NCI-H1694 treated with DMSO at 0.1 percent for 48 hours (cell line): ENCODE measurements at places on chromosomes 2 and 18.

DNA sequence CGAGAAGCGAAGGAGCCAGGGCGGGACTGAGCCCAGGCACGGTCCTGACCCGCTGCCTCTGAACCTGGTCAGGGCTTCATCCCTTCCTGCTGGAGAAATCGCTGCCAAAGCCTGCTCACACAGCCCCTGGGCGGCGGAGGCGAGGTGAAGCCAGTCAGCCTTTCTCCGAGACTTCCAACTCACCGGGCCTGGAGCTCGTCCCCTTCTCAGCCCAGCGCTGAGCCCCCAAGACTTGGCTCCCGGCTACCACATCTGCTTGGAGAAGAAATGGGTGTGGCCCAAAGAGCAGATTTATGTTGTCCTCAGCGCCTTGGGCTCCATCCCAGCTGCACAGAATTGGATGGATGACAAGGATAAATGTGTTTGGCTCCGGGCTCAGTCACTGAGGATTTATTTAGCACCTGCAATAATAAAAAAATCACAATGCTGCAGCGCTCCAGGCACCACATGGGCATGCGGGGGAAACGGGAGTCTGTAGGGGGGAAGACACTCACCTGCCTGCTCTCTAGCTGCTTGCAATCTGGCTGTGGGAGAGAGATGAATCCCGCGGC lies 64.9 kb downstream of the ACTR2 start:
- peak; percentile 10 for DNase-seq

- no peak for DNase-seq
Measured at GRCh38 chr2:120863661-120864320, 128.1 kb downstream of the GLI2 start.

GRCh38 chr2:20578895-20579825 lies 71.7 kb downstream of the HS1BP3 start:
- no peak for DNase-seq

- peak; percentile 70 for DNase-seq
Measured at GRCh38 chr2:109382951-109383350, 230.8 kb downstream of the SEPTIN10 start.

DNA sequence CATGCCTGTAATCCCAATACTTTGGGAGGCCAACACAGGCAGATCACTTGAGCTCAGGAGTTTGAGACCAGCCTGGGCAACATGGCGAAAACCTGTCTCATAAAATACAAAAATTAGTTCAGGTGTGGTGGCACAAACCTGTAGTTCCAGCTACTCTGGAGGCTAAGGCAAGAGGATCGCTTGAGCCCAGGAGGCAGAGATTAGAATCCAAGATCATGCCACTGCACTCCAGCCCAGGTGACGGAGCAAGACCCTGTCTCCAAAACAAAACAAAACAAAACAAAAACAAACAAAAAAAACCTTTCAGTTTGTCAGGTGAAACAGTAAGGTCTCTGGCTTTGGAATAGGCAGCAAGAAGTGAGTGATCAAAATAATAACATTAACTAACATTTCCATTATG lies 84.6 kb downstream of the CLHC1 start:
- no peak for DNase-seq

DNA sequence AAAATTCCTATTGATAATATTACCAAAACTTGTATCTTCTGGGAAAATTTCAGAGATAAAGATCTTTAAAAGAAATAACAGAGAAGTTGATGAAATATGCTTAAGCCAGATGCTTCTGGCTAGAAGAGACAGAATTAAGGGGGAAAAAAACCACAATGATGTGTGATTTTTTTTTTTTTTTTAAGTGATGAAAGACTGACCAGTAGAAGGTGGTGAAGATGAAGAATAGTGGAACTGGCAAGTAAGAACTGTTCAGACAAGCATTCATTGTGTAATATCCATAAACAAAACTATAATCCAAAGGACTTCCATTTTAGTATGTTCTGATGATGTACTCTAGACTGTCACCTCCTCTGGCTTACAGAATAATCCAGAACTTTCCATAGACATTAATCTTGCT lies 89.8 kb downstream of the INO80D start:
- no peak for DNase-seq

DNA sequence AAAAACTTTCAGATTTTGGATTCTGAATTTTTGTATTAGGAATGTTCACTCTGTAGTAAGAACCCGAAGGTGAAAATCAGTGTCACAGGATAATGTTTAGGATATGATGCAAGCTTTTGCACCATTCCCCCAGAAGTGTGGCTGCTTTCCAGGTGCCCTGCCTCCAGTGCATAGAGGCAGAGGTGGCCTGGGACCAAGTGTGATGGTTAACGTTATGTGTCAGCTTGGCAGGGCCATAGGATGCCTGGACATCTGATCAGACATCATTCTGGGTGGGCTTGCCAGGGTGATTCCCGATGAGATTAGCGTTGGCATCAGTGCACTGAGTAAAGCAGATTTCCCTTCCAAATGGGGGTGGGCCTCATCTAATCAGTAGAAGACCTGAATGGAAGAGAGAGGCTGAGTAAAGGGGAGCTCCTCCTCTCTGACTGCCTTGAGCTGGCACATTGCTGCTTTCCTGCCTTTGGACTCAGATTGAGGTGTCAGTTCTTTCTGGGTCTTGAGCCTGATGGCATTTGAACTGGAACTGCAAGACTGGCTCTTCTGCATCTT lies 177.4 kb upstream of the HS6ST1 start:
- no peak for DNase-seq

GRCh38 chr2:132662732-132663131 lies 7.3 kb downstream of the LYPD1 start:
- DNase-seq: no peak

DNA sequence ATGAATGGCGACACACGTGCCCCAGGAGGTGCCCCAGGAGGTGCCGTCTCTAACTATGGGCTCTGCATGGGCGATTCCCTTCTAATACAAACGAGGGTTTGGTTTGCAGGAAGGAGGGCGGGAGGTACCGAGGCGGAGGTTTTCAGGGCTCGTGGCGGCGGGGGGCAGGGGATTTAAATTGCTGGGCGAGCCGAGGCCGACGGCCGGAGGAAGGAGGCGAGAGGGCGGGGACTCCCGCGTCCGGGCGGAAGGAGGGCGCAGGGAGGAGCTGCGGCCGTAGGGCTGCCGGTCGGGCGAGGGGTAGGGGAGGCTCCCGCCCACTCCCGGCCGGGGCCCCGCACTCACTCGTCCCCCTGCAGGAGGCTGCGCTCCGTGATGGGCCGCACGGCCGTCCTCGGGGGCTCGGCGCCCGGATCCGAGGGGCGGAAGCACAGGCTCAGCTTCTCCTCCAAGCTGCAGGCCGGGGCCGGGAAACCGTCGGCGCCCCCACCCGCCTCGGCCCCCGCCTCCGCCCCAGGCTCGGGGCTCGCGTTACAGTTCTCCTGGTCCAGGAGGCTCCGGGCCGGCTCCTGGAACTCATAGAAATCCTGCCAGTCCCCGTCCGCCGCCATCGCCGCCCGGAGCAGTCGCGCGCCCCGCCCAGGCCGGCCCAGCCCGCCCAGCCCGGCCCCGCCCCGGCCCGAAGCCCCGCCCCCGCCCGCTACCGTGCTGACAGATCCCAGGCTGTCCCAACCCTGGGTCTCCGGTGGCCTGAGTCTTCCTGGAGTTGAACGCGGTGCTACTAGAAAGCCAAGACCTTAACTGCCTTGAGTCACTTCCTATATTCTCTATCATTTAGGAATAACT lies at the start of gene FEZ2:
FEZ2 (minus strand) TSS at position 637 of the 846 bp plus-strand sequence; CDS start at position 611, 26 bp downstream.
- DNase-seq: peak; percentile 35

GRCh38 chr18:26702086-26702485 lies 153.7 kb upstream of the KCTD1 start:
- DNase-seq: no peak

- DNase-seq: no peak
Measured at GRCh38 chr2:17401096-17401495, 117.1 kb downstream of the RAD51AP2 start.

- DNase-seq: no peak
Measured at GRCh38 chr2:142061733-142062132, 69.1 kb downstream of the LRP1B start.

DNA sequence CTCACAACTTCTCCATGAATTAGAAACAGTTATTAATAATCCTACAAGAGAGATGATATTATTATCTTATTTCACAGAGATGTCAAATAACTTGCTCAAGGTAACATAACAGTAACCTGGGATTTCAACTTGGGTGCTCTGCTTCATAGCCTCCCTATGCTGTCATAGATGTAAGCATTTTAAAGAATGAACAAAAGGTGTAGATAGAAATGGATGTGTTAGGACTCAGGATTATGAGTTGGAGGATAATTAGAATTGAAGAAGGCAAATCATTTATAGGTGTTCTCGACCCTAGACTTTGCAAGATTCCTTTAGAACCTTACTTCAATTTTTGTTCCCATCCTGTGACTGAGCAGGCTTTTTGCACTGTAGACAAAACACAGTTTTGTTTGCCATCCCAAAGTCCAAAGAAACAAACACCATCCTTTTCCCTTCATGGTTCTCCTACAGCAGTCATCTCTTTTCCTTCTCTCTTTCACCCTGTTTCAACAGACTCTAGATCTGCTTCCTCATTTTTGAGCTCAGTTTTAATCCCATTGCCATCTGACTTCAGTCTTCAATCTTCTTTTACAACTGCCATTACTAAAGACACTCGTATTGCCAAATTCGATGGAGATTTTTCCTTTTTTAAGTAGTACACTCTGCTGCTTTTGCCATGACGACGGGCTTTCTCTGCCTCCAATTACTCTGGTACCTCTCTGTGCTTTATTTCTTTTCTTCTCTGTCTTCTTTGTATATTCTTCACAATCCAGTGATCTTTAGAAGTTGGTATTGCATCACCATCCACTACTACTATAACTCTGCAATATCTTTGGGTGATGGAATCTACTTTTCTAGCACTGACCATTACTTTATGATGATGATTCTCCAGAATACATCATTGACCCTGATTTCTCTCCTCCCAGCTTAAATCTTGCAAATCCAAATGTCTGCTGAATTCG lies 4.5 kb downstream of the HNMT start:
- DNase-seq: no peak

DNA sequence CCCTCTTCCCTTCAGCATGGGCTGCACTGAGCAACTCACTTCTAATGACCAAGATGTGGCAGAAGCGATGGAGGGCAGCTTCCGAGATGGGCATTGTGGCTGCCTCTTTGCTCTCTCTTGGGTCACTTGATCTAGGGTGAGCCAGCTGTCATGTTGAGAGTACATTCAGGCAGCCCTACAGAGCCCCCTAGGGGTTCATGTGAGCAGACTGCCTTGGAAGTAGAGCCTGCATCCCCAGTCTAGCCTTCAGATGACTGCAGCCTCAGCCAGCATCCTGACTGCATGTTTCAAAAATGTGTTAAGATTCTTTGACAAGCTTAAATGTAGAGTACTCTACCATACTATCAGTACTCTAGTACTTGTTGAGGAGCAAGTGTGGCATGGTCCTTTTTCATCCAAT lies 143.9 kb downstream of the NCK2 start:
- DNase-seq: peak; percentile 7

- no peak for DNase-seq
Measured at GRCh38 chr18:63741769-63742168, 33.4 kb upstream of the SERPINB7 start.

GRCh38 chr2:8576525-8577167 lies 105.2 kb upstream of the ID2 start:
- DNase-seq: no peak

- DNase-seq: no peak
Measured at GRCh38 chr2:238728330-238729260, 119.3 kb upstream of the TWIST2 start.

DNA sequence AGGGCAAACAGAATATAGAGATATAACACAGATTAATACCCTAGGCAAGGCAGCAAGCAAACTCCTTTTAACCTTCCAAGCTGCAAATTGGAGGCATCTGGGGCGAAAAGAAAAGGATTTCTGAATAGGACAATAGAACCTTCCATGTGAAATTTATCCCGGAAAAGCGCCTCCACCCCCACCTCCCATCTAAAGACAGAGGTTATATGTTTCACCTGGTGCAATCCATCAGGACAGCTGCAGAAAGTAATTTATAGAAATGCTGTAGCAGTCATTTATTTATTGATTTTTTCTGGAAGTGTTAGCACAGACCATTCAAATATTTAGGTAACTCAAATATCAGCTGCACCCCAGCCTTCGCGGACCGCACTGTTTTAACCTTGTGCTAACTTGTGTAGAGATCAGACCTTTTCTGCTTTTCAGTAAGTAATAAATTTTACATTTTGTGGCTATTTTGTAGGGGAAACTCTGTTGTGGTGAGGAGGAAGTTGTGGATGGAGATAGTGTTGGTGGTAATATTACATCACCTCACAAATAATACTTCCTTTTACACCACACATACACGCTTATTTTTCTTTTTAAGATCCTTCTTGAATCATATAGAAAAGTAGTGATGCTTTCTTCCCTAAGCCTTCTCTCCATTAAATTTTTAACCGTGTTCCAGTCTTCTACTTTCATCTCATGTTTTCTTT lies 919.3 kb upstream of the CDH2 start:
- no peak for DNase-seq
